ENCODE measurements at places on chromosomes 5 and 9.

DNA sequence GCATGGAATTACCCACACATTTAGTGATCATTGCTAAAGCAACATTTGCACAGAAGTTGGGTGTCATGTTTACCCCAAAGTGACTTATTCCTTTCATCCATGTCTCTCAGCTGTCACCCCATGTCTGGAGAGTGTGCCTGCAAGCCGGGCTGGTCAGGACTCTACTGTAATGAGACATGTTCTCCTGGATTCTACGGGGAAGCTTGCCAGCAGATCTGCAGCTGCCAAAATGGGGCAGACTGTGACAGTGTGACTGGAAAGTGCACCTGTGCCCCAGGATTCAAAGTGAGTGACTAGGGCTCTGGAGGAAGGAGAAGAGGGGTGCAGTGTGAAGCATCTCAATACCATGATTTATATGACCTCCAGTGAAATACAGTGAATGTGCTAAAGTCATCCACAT, 99.9 kb upstream of the PRRC1 start:
- no peak for DNase-seq

DNA sequence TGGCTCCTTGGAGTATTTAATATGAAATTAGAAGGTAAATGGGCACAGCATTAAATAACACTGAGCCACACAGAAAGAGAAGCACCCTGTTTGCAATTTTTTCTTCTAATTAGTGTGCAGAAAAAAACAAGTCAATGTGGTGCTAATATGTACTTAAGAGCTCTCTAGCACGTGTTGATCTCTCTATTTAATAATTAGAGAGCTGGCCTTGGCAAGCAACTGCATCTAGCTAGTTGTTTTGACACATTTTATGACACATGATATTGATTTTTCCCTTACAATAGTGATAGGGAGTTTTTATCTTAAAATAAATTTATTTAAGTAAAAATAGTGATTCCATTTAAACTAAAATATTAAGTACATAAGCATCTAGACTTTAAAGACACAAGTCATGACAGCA, 54.5 kb upstream of the NUDT12 start:
- no peak for DNase-seq

- peak; percentile 50 for DNase-seq
Measured at GRCh38 chr5:21810737-21811316, 1042.3 kb downstream of the CDH12 start.

DNA sequence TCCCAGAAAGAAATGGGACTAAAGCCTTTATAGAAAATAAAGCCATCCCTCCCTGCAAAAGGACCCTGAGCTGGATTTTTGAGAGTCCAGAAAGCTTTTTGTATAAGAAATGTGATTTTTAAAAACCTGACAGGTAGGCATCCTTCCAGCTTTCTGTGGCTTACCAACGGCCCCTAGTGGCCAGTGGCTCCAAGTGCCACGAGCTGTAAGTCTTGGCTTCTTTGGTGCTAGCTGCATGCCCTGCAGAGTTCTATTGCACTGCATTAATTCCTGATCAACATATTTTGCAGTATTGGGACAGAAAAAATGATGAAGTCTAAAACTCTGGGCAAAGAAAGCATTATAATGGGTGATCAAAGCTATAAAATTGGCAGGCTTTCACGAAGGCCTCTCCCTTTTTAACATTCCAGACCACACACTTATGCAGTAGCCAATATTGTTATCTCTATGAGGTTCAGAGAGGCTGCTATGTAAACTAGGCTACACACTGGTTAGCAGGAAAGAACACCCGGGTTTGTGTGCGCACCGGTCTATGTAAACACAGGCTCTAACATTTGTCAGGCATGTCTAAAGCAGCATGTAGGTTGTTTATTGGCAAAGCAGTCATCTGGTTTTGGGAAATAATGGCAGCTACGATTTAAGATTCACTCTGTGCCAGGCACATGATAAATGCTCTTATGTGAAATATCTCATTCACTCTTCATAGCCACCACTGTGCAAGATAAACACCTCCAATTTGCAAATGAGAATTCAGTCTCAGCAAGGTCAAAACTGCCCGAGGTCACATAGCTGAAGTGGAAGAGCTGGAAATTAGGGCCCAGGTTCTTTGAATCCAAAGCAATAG, 55.2 kb downstream of the NMUR2 start:
- DNase-seq, result no peak

- DNase-seq, result no peak
Measured at GRCh38 chr5:15702102-15702501, 202.1 kb downstream of the FBXL7 start.

- DNase-seq, result no peak
Measured at GRCh38 chr5:65356274-65356673, 125.4 kb downstream of the ADAMTS6 start.

GRCh38 chr5:152505442-152506042, 100.5 kb upstream of the NMUR2 start:
- peak; percentile 45 for DNase-seq

GRCh38 chr5:174411479-174411819, 312.9 kb upstream of the MSX2 start:
- no peak for DNase-seq

GRCh38 chr5:140555747-140556312, 1.4 kb downstream of the SRA1 start:
- DNase-seq, result no peak
